ENCODE measurements at places on chromosomes 6 and 20.

GRCh38 chr20:56511926-56512325 lies 12.6 kb upstream of the FAM209A start:
- DNase-seq, result no peak

DNA sequence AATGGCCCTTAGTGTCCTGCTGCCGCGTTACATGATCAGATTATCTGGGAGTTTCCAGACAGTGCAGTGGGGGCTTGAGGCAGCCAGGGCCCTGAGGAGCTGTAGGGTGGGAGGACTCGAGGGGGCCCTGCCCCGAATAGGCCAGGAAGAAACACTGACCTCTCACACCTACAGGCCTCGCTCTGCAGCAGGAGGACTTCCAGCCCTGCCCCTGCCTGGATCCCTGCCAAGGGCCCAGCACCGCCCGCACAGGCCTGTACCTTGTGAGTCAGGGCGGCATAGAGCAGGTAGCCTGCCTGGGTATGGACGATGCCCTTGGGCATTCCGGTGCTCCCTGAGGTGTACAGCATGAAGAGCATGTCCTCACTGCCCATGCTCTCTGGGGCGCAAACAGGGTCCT lies 30.1 kb upstream of the APMAP start:
- no peak for DNase-seq

DNA sequence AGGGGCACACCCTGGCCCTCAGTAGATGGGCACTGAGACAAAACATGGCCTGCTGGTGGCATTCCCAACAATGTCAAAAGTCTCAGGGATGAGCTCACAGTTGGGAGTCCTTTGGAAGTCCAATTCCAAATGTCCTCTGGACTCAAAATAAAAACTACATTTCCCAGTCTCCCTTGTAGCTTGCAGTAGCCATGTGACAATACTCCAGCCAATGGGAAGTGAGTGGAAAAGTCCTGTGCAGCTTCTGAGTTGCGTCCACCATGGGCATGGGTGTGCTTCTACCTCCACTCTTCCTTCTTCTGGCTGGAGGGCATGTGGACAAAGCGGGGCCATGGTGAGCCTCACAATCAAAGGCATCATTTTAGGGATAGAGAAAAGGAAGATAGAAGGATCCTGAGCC lies 5.8 kb upstream of the ADAM33 start:
- no peak for DNase-seq

DNA sequence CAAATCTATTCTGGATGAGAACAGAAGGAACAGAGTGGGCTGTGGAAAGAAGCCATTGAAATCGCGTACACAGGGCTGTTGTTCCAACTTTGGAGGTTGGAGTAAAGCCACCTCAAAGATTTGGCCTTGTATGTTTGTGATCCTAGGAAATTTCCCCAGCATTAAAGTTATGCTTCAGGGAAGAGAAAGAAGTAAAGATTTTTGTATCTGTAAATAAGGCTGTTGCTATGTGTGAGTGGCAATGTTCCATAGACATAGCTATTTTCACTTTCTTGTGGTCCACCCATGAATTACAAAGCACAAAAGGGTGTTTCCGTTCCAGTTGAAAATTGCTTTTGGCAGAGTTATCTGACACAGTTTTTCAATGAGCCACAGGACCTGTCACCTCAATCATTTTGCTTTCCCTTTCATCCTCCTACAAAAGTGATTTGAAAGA lies 321.3 kb downstream of the TFAP2B start:
- DNase-seq, result no peak

- no peak for DNase-seq
Observed at GRCh38 chr6:164925681-164926530, 383.5 kb downstream of the C6orf118 start.

All from cerebellar nuclear complex (tissue), 1 donor.